ENCODE measurements at places on chromosomes 13 and 19. TPM values are rescaled to one million over a fixed set of nuclear protein-coding genes. Genes with fewer than 3 reads are reported as not detected.

Gene MEF2B
- 3.5 TPM for total RNA-seq

DNA sequence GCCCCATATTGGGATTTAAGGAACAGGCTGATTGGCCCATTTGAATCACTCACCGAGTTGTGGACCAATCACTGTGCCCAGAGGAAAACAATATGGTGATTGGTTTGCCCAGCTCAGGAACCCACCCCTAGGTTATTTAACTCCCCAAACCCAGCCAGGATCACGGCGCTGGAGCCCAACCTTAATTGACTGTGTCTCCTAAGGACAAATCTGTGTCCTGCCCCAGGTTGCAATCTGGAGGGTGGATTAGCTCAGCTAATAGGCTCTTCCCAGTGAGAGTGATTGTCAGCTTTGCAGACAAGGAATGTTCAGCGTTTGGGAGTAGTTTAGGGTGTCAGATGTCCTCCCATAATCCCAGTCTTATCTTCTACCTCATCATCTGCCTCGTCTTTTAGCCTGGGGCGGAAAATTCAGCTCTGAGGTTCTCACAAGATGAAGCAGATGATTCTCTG lies 3.5 kb upstream of the ZNF358 start:
- H3K4me3 ChIP-seq, result no peak overlapping the region
- peaks cover 22% of the 10 kb centered on the region for H3K27me3 ChIP-seq
- H3K4me1 ChIP-seq, result peaks cover 5% of the 10 kb centered on the region

Gene ZNF790
- total RNA-seq, result 3.7 TPM

DNA sequence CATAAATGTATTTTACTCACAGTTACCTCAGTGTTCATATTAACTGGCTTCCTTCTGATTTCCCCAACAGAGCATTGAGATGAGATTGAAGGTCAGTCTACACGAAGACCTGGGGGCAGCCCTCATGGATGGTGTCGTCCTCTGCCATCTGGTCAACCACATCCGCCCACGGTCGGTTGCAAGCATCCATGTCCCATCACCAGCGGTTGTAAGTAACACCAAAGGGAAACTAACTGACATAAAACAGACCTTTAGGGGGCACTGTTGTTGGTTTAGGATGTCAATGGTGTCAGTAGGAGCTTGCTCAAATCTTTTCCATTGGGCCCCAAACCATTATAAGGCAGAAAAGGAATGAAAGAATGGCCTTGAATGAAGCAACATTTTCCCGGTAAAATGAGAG lies 68.2 kb downstream of the ESD start:
- H3K36me3 ChIP-seq, result peaks cover 62% of the 10 kb centered on the region
- H3K4me1 ChIP-seq, result no peaks in the 10 kb centered on the region
- H3K27me3 ChIP-seq, result no peaks in the 10 kb centered on the region
- no peak overlapping the region for H3K27ac ChIP-seq

- H3K27me3 ChIP-seq, result no peaks in the 10 kb centered on the region
- H3K27ac ChIP-seq, result no peak overlapping the region
- no peak for DNase-seq
- H3K36me3 ChIP-seq, result no peaks in the 10 kb centered on the region
Measured at GRCh38 chr13:40109351-40109844, 453.9 kb downstream of the COG6 start.

Gene ADGRE2
- total RNA-seq, result 2.1 TPM

DNA sequence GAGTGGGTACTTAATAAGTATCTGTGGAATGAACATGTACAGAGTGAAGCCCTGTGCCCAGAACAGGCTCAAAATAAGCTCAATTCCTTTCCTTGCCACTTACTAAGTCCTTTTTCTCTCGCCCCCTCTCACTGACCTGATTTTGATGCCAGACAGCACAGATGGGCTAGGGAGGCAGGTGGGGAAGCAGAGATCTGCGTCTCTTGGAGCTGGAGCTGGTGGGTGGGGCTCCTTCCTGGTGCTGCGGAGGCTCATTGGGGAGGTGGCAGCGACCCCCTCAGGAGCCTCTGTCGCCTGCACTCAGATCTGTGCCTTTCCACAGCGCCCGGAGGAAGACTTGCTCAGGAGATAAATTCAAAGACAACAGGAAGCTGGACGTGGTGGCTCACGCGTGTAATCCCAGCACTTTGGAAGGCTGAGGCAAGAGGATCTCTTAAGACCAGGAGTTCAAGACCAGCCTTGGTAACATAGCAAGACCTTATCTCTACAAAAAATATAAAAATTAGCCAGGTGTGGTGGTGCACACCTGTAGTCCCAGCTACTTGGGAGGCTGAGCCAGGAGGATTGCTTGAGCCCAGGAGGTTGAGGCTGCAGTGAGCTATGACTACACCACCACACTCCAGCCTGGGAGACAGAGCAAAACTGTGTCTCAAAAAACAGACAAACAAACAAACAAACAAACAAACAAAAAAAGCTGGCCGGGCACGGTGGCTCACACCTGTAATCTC lies 14.6 kb downstream of the AKT2 start:
- H3K4me3 ChIP-seq, result no peak overlapping the region
- H3K4me1 ChIP-seq, result peaks cover 15% of the 10 kb centered on the region
- no peaks in the 10 kb centered on the region for H3K27me3 ChIP-seq
